ENCODE measurements at places on chromosomes 4 and X. TPM values are rescaled to one million over a fixed set of nuclear protein-coding genes. Genes with fewer than 3 reads are reported as not detected.

DNA sequence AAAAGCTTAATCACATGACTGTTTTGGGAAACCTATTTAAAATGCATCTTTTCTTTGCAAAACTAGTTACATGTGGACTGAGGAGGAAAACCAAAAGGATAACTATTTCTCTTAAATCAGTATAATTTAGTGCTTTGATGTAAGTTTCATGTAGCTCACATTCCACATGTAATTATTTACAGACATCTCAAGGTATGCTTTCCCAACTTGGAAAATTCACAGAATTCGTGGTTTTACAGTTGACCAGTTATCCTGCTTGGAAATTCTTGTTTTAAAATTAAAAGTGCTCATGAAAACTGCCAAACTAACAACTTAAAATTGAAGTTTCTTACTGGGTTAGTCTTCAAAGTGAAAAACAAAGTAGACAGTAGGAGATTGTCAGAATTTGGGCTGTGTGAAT, 52.4 kb downstream of the EDNRA start:
- no peak for DNase-seq

DNA sequence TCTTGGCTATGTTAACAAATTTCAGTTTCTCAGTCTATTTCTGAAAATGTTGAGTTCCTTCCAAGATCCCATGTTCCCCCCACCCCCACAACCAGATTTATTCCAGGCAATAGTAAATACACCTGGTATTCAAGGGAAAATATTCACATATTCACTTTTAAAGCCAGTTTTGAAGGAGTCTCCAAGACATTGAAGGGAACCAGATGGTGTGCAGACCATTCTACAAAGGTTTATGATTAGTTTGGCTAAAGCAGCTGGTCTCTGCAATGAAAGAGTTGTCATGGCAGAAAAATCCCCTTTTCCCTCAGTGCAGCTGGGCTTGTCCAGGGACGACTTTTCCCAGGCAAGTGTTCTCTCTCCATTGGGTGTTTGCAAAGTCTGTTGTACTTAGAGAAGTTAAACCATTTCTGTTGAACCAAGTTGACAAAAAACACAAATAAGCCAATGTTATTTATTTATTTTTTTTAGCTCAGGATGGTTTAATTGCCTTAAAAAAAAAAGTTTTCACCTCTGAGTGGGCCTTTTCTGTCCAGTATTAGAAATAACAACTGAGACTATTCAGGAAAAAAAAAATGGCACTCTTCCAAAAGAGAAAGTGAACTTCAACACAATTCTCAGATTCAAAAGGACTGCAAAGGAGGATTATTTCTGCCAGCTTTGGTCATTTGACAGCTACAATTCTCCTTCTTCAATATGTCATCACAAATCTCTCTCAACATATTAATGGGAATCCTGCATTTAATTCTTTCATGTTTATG, 410.6 kb downstream of the IL1RAPL1 start:
- no peak for DNase-seq

GRCh38 chr4:156654410-156654809, 317.2 kb downstream of the PDGFC start:
- no peak for DNase-seq

GRCh38 chr4:5036239-5036638, 15.0 kb upstream of the STK32B start:
- DNase-seq = no peak

DNA sequence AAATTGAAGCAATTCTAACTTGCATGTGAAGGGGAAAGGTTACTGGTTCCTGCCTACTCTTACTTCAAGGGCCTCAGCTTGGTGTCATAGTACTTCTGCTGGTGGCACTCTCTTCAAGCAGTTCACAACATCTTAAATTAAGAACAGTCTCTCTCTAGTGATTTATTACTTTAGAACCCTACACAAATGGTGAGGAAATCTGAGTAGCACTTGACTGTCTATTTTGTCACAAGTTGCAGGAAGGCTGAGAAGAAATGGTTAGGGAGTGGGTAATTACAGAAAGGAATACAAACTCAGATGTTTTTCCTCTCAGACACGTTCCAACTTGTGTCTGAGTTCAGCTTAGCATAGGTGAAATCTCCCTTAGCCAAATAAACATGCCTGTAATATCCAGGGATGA, 242.3 kb upstream of the GRIA3 start:
- no peak for DNase-seq

- no peak for DNase-seq
Measured at GRCh38 chrX:46573892-46574773, 568 bp downstream of the CHST7 start.

DNA sequence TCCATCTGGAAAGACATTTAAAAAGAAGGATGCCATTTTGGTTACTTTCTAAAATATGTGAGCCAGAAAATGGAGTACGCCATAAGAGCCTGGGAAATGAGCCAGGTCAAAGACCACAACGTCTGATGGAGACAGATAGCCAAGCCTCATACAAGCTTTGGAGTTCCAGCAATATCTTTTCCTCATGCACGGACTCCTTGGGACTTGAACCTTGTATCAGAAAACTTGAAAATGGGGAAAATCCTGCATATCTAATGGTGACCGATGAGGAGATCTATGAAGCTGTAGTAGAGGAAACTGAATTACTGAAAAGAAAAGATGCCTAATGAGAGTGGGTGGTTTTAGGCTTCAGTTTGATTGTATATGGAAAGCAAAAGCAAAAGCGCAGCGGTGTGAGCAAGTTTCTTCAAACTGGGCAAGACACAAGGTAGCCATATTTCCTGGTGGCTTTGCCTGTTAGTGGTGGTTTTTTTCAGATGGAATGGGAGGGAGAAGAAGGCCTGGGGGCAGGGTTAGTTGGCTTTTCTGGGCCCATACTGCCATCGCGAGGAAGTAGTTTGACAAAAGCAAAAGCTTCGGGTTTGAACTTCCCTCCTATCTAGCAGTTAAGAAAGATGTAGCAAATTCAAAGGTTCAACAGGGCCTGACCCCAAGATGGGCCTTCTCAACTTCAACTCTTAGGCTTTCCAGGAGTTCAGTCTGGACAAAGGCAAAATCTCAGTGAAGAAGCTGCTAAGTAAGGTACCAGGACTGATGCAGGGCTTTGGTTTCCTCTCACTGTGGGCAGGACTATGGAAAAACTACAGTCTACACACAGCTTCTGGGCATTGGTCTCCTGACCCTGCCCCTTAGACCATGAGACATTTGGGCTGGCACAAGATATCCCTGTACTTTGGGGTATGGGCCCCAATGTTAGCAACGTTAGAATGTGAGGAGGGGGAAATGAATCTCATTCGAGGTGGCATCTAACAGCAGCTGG, 210.0 kb upstream of the STK26 start:
- no peak for DNase-seq

DNA sequence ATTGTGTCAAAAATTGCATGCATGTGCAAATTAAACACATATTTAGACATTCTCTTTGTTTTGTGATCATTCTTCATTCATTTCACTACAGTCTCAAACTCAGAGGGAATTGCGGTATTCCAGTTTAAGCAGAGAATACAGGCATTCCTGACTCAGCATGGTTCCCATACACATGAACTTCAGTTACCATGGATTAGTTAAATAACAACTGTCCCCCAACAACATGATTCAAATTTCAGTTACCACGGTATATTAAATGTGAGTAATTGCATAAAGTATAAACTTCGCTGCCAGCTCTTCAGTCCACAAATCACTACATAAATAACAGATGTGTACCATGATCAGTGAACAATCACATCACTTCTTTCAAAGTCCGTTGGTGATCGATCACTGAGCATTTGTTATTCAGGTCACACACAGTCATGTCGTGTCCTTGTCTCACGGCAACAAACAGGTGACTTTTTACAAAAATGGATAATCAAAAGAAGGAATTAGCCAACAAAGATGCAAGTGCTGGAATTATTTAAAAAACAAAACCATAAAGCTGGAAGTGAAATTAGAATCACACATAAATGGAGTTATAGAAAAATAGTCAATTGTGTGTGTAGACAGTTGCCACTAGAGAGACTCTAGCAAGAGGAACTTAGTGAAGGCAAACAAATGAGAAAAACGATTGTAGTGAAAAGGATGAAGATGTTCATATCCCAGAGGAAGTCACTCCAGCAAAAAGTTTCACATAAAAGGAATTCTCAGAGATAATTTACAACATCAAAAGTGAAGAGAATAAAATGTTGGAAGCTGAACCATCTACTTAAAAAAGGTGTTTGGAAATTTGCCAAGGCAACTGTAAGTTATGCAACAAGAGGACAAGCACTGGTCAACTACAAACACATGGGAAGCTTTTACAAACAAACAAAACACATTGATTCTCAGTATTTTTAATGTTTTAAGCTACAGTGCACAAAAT, 138.6 kb upstream of the SMARCAD1 start:
- no peak for DNase-seq

GRCh38 chr4:37794056-37794455, 32.4 kb upstream of the PGM2 start:
- peak; percentile 95 for DNase-seq

GRCh38 chr4:5756271-5756670, 45.3 kb downstream of the EVC start:
- DNase-seq = no peak

DNA sequence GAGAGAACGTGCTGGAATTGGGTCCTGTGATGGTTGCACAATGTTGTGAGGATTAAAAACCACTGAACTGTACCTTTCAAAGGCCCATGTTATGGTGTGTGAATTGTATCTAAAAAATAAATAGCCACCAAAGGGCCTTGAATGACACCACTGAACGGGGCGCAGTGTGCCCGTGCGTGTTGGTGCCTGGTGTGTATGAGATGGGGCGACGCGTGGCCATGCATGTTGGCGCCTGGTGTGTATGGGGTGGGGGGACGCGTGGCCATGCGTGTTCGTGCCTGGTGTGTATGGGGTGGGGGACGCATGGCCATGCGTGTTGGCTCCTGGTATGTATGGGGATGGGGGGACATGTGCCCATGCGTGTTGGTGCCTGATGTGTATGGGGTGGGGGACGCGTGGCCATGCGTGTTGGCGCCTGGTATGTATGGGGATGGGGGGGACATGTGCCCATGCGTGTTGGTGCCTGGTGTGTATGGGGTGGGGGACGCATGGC, 66.6 kb upstream of the HELT start:
- no peak for DNase-seq

- no peak for DNase-seq
Measured at GRCh38 chr4:80967346-80967745, 63.2 kb upstream of the BMP3 start.

GRCh38 chr4:125590158-125590557, 275.4 kb downstream of the FAT4 start:
- DNase-seq = no peak

GRCh38 chr4:139799615-139800014, 134.0 kb downstream of the MGST2 start:
- DNase-seq = no peak

DNA sequence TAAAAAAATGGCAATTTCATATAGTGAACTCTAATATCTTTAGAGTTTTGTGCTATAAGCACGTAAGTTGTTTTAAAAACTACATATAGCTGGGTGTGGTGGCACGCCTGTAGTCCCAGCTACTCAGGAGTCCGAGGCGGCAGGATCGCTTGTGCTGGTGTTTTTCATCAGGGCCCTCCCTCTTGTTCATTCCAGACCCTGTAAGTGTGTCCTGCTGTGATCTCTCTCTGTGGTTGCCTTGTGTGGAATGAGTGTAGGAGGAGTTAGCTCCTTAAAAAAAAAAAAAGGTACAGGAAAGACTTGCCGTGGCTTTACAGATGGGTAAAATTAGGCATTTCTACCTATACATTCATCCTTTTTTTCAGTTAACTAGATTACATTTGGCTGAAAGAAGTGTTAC, 35.4 kb downstream of the RBBP7 start:
- DNase-seq = no peak

DNA sequence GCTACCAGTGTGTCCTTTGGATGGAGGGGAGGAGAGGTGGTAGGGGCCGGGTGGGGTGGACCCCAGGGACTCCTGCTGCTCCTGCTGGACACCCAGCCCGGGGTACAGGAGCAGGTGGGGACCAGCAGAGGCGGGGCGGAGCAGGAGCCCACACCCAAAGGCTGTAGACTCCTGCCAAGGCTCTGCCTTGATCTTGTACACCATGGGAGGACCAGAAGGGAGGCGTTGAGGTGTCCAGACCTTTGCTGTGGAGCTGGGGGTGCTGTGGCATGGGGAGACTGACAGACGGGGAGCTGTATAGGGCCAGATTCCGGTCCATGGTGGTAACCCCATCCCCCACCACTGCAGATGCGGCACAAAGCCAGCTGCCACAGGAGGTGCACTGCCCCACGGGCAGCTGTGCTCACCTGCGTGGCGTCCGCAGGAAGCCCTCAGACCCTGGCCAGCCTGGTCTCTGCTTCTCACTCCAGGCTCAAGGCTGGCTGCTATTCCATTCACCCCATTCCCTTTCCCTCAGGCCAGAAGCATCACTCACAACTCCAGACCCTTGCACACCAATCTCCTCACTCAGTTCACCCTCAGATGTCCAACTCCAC, 5.0 kb upstream of the SLC26A1 start:
- DNase-seq = no peak

GRCh38 chr4:48138936-48139335, 4.9 kb upstream of the TXK start:
- no peak for DNase-seq

DNA sequence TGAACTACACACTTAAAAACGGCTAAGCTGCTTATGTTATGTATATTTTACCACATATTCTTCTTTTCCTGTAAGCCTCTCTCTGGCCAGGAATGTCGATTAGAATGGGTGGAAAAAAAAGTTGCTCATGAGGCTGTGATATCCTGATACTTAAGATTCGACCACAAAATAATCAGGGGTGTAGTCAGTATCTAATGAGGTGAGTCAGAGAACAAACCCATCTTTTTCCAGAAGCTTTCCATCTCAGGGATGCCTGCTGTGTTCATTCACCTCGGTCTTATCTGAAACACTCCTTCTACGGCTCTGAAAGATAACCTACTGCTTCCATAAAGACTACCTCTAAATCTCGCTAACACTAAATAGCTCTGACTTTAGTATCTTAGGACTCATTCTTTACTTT, 142.7 kb upstream of the MAP3K15 start:
- DNase-seq = no peak

- no peak for DNase-seq
Measured at GRCh38 chr4:123785538-123785937, 388.9 kb downstream of the SPRY1 start.

GRCh38 chr4:145183023-145183422, 2.6 kb upstream of the OTUD4 start:
- no peak for DNase-seq

- DNase-seq = no peak
Measured at GRCh38 chr4:109278594-109279031, 23.8 kb downstream of the COL25A1 start.

- no peak for DNase-seq
Measured at GRCh38 chrX:42954880-42955279, 176.9 kb upstream of the PPP1R2C start.

GRCh38 chr4:167885071-167885470, 207.3 kb upstream of the ANXA10 start:
- DNase-seq = no peak

- peak; percentile 68 for DNase-seq
Measured at GRCh38 chr4:165385126-165385525, 6.3 kb downstream of the CPE start.

The DUX4 gene
- not detected for total RNA-seq

The FAM53A gene
- 24.1 TPM for total RNA-seq

The HDX gene
- 1.7 TPM for total RNA-seq

The IRS4 gene
- not detected for total RNA-seq

The CLNK gene
- total RNA-seq = not detected

The TCEANC gene
- total RNA-seq = 2.3 TPM

The GLOD5 gene
- total RNA-seq = not detected

The CXorf49B gene
- not detected for total RNA-seq

The GRPR gene
- not detected for total RNA-seq

The PNMA6A gene
- total RNA-seq = 15.1 TPM

The FGFBP2 gene
- not detected for total RNA-seq

Measured in G401 (cell line).